Left kidney (tissue), 8 donors: ENCODE measurements at places on chromosomes 5 and 9. TPM values are rescaled to one million over a fixed set of nuclear protein-coding genes. Genes with fewer than 3 reads are reported as not detected.
A peak's percentile ranks its signal among the peaks of the same experiment; 100 is the strongest.

DNA sequence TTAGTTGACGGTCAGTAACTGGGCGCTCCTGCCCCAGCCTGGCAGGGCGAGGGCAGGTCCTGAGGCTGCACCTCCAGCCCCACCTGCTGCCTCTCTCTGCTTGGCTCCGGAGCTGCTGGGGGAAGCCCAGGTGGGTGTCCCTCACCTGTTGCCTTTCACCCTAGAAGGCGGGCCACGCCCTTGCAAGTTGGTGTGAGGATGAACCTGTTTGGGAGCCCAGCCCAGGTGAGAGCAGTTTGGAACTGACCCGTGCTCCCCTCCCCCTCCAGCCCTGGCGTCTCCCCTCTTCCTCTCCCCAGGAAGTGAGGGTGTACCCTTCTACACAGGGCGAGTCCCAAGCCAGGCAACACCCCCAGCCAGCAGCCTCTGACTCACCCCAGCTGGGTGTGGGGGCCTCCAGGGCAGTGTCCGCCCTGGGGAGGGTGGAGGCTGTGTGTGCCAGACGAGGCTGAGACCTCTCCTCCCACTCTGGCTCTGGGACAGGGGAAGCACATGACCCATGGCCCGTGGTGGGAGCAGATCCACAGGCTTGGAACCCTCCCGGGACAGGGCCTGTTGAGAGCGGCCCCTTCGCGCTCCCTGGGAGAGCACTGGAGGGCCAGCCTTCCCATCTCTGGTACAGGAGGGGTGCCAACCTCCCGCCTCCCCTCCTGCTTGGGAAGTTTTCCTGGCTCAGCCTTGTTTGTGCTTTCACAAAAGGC, 10.4 kb downstream of the LRRC8A start:
- DNase-seq: no peak

The SPRY4 gene
- 30.1 TPM for polyA plus RNA-seq

DNA sequence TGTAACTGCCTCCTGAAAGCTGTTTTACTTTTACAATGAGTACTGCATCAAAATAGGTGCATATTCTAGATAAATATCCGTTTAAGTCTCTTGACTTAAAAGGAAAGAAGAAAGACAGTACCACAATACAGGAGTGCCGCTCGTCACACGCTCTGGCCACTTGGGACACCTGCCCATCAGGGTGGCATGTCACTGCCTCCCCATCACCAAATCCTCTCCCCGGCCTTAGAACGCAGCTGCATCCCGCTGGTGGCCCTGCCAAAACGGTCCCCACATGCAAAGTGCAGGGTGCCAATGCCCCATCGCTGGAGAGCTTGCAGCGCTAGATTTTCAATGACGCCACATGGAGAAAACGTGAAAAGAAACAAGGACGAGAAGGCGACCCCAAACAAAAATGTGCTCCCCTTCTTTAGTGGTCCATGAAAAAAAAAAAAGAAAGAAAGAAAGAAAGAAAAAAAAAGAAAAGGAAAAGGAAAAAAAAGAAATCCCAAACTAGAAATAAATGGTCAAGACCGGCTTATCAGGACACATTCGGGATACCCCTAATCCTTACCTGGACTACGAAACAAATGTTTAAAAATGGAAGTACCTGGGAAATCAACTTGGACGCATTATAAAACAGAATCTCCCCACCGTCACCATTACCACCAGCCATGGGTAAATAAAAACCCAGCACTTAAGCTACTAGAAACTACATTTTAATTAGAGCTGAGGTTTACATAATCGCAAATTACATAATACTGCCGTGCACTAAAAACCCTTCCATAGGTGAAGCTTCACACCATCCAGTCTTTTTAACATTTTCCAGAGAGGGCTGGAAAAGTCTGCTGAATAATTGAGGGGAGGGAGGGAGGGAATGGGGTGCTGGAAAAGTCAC, 1.0 kb downstream of the ANKH start:
- DNase-seq: peak; percentile 15

DNA sequence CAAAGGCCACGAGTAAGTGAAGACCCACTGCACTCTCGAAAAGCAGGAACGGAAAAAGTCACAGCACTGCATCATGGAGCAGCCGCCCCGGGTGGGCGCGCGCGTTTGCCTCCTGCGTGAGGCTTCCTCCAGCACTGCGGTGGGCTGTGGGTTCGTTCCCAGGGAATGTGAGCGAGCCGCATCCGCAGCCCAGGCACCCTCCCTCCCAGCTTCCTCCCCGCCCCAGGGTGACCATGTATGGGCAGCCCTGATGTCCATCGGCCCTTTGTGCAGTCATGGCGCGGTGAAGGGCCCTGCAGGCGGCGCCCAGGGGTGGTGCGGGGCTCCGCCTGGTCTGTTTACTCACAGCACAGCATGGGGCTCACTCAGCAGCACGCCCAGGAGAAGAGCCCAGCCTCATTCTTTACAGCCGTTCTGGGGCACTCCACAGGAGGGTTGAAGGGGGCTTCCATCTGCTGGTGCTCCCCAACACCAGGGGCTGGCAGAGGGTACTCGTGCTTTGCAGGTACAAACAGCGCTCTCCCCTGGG, 32.7 kb downstream of the KCNT1 start:
- no peak for DNase-seq

GRCh38 chr5:68288707-68289134, 73.2 kb downstream of the PIK3R1 start:
- no peak for DNase-seq

The IZUMO3 gene
- polyA plus RNA-seq: not detected

- DNase-seq: no peak
Observed at GRCh38 chr9:4830699-4831098, 38.0 kb downstream of the RCL1 start.
